ENCODE measurements at places on chromosomes 5 and 9.

- no peak for DNase-seq
These were observed 139.7 kb upstream of the MAN2A1 start for GRCh38 chr5:109550077-109550476.

GRCh38 chr9:89065921-89066320 lies 74.7 kb downstream of the S1PR3 start:
- no peak for DNase-seq

DNA sequence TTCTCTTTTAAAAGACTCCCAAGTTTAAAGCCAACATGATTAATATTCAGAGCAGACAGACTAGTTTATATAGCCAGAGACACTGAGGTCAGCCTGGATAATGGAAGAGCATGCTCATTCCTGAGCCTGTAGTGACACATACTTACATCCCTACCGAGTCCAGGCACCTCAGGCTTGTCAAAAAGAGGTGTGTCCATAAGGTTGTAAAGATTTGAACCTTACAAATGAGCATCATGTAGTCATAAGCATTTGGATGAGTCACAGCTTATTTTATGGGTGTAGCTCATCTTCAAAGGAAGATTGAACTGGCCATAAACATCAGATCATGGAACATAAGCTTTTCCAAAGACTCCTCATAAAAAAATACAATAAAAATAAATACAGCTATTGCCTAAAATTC lies 333.5 kb downstream of the EFNA5 start:
- DNase-seq, result no peak

- no peak for DNase-seq
These were observed 259.1 kb downstream of the SYK start for GRCh38 chr9:91060520-91061343.

DNA sequence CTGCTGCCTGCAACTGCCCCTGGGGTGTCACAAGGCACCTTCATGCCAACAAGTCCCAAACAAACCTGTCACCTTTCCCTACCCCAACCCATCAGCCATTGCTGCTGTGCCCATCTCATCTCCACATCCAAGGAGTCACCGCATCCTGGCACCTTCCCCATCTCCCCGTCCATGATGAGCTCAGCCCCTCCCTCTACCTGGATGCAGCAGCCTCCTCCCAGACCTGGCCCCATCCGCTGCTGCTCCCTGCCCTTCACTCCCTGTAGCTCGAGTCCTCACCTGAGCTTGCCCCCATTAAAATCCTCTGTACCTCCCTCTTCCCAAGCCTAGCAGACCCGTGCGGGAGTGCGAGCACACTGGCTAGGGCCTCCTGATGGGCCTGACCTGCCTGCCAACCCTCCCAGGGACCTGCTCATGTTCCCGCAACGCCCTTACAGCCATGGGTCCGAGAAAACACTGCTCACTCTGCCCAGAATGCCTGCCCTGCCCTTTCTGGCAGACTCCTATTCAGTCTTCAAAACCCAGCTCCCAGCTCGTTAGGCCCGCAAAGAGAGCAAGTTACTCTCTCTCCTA lies 110.6 kb downstream of the ADAMTS2 start:
- DNase-seq, result no peak

- DNase-seq, result no peak
These were observed 108.1 kb downstream of the JAKMIP2 start for GRCh38 chr5:147674411-147674810.

GRCh38 chr5:56710826-56711590 lies 104.3 kb upstream of the MAP3K1 start:
- no peak for DNase-seq

GRCh38 chr9:69425136-69425801 lies 100.3 kb downstream of the ENTREP1 start:
- no peak for DNase-seq

DNA sequence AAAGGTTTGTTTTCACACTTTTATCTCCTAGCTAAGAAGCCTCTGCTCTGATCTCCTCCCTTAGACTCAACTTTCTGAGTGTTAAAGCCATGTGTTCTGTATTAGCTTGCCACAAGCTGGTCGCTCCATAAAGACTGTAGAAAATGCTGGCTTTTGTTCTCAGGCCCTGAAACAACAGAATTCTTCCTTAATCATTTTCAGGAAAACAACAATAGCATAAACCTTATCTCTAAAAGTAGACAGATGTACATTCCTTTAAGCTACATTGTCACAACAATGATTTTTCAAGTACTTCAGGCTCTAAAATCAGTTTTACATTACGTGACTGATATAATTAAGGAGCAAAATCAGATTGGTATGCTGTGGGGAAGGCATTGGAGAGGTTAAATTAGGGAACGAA lies 41.9 kb downstream of the VCAN start:
- DNase-seq, result no peak

DNA sequence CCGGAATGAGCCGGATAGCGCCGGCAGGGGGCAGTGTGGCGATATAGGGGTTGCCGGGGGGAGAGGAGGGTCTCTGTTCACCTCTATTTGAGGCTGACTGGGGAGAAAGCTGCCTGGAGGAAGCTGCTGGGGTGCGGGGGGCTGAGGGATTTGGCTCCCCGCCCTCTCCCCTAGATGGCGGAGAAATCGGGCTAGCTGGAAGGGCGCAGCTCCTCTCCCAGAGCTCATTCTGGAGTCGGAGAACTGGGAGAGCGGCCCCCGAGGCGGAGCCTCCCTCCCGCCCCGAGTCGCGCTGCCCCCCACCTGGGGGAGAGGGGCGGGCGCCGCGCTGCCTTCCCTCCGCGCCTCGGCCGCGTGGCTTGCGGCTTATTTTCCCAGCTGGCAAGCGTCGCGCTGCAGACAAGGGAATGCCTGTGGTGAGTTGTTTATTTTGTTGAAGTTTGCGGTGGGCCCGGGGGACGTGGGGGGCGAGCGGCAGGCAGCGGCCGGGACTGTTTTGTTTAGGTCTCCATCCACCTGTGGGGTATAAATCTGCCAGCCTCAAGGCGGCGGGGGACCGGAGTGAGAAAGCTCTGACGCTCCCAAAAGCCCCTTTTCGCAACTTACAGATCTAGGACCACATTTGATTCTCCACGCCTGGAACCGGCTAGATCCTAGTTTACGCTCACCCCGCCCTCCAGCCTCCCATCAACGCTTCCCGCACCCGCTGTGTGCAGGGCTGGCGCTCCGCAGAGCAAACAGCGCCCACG lies 4.1 kb upstream of the RGMB start:
- peak; percentile 10 for DNase-seq

GRCh38 chr9:33782395-33783152 lies 12.8 kb upstream of the PRSS3 start:
- no peak for DNase-seq

- DNase-seq, result no peak
These were observed 32.1 kb upstream of the LMNB1 start for GRCh38 chr5:126744836-126745235.

GRCh38 chr9:109792951-109793546 lies 13.1 kb downstream of the PALM2AKAP2 start:
- no peak for DNase-seq

- no peak for DNase-seq
These were observed 562.7 kb downstream of the TLE4 start for GRCh38 chr9:80134487-80134886.

GRCh38 chr9:2263665-2264064 lies 248.5 kb downstream of the SMARCA2 start:
- no peak for DNase-seq

GRCh38 chr5:116456036-116456435 lies 118.6 kb downstream of the SEMA6A start:
- no peak for DNase-seq

- DNase-seq, result no peak
These were observed 39.2 kb downstream of the PRUNE2 start for GRCh38 chr9:76866689-76867088.

- DNase-seq, result no peak
These were observed 311.2 kb downstream of the TRIM32 start for GRCh38 chr9:116998305-116998704.

DNA sequence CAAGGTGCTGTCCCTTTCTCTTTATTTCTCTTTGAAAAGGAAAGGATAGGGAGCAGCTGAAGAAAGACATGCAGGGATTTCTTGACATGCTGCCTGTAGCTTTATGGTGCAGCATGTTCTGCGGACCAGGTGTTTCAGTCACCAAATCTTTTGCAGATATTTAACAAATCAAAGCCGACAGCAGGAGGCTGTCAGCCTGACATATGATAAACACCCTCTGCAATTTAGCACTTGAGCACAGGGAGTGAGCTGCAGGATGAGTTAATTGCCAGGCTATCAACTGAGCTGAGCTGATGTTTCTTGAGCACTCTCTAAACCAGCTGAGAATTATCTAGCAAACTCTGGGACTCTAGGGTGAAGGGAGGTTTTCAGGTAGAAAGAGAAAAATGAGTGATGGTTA lies 212.8 kb upstream of the ATP10B start:
- DNase-seq, result no peak

GRCh38 chr5:150007050-150007449 lies 6.5 kb downstream of the HMGXB3 start:
- no peak for DNase-seq

All from NCI-H1048 (cell line).